Activated naive CD4-positive, alpha-beta T cell (primary cell): ENCODE measurements at places on chromosomes 6 and 20.

DNA sequence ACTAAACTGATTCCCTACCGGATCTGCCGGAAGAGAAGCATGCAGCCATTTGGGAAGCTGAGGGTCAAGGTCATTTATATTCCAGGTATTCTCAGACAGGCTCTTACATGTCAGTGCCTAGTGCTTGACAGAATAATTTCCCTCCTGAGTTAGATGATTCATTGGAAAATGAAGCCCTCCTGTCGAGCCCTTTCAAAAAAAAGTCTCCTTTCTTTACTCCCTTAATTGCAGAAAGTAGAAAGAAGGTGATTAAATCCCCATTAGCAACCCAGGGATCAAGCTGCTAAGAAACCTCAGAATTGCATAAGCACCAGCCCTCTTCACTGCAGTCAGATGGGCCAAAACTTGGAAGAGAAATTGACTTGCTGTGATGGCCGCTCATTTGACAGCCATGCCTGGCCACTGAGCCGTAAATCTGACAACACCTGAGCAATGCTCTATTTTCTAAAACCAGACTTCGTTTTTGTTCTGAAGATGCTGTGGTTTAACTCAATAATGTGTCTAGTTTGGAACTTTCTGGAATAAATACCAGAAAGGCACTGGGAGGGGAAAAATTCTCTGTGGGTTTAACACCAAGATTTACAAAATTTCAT lies 61.0 kb upstream of the ARMH2 start:
- DNase-seq, result no peak

DNA sequence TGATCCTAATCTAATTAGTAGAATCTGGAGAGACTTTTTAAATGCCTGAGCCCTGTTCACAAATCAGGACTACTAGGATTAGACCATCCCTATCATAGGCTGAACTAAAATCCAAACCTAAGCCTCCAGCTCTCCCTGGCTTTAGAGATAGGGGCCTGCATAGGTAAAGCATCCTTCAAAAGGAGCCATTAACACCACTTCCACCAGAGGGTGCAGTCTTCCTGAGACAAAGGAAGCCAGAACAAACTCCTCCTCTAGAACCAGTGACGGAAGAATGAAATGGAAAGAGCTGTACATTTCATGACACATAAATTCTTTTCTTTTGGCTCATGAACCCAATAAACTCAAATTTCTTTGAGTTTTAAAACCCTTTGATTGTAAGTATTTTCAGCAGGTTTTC lies 291.2 kb upstream of the ADGRB3 start:
- DNase-seq, result no peak

DNA sequence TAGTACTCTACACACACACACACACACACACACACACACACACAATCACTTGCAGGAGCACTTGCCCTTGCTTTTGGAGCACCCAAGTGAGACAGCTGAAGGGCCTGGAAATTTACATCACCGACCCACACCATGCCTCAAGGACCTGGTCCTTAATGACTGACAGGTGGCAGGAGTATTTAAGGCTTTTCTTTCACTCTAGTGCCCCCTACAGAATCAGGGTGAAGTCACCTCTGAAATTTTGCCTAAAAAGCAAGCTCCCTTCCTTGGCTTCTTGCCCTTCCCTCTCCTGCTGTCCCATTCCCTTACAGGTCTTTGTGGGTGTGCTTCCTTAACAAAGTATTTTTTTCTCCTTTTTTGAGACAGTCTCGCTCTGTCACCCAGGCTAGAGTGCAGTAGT lies 353.5 kb upstream of the IRAK1BP1 start:
- DNase-seq, result no peak

- no peak for DNase-seq
Observed at GRCh38 chr20:36991703-36992102, 40.2 kb upstream of the SAMHD1 start.

- no peak for DNase-seq
Observed at GRCh38 chr6:146258206-146258605, 229.3 kb downstream of the GRM1 start.

GRCh38 chr6:52976591-52977035 lies 18.5 kb downstream of the GSTA4 start:
- no peak for DNase-seq

DNA sequence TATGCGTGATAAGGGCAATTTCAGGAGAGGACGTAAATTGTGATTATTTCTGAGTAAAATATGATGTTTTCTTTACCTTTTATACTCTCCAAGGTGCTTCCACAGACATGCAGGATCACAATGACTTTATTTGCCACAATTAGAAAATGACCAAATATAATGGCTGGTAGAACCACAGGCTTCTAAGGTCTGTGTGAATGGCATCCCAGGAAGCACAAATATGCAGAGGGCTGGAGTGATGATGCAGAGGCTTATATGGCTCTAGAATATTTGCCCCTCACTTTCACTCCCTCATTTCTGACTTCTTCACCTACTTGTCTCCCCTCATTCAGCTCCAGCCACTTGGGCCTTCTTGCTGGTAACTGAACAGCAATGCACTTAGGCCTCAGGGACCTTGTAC lies 502.1 kb upstream of the MAP3K7 start:
- DNase-seq, result no peak

DNA sequence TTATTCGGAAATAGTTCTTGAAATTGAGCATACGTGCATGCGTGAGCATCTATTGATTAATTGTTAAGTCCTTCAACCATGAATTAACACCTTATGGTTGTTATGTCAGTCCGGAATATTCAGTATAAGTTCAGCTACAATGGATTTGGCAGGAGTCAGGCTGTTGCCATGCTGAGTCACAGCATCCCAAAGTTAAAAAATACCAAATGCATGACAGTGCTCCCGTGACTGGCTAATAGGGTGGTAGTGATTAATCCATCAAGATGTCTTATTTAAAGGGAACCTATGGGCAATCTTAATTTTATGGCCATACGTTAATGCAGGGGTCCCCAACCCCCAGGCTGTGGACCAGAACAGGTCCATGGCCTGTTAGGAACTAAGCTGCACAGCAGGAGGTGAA lies 10.5 kb downstream of the RAE1 start:
- DNase-seq, result no peak

GRCh38 chr6:19983374-19983773 lies 146.2 kb downstream of the ID4 start:
- DNase-seq, result no peak

GRCh38 chr6:18091382-18091781 lies 31.1 kb downstream of the NHLRC1 start:
- DNase-seq, result no peak

DNA sequence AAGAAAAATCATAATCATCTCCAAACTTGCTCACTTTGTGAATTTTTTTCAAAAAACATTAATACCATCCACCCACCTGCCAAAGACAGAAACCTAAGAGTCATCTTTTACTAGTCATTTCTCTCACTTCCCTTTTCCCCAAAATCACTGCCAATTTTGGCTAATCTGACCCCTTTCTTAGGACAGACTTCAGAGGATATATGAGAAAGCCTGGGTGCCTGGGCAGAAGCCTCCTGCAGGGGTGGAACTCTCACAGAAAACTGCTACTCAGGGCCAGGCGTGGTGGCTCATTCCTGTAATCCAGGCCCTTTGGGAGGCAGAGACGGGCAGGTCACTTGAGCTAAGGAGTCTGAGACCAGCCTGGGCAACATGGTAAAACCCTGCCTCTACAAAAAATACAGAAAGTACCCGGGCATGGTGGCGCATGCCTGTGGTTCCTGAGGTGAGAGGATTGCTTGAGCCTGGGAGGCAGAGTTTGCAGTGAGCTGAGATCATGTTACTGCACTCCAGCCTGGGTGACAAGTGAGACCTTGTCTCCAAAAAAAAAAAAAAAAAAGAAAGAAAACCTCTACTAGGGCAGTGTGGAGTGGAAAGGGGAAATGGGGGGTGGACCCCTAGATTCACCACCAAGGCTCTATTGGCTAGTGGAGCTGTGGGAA lies 3.8 kb downstream of the DEK start:
- no peak for DNase-seq

- no peak for DNase-seq
Observed at GRCh38 chr20:8788831-8789230, 280.1 kb upstream of the PLCB4 start.

DNA sequence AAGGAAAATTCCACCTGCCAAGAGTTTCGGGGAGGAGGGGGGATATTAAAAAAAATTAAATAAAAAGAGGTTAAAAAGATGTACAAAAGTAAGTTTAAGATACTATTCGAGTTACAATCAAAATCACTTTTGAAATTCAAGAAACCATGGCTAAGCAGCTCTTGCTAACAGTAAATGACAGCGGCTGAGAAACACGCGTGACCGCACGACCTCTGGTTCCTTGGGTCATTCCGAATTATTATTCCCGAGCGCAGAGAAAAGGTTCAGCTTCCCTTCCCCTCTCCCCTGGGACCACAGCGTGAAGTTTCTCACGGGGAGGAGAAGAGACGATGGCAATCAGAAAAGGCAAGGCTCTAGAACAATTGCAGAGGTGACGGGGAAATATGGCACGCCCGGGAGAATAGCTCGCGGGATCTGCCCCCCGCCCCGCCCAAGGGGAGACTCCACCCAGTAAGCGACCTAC lies 496 bp downstream of the TMEM242 start:
- no peak for DNase-seq

DNA sequence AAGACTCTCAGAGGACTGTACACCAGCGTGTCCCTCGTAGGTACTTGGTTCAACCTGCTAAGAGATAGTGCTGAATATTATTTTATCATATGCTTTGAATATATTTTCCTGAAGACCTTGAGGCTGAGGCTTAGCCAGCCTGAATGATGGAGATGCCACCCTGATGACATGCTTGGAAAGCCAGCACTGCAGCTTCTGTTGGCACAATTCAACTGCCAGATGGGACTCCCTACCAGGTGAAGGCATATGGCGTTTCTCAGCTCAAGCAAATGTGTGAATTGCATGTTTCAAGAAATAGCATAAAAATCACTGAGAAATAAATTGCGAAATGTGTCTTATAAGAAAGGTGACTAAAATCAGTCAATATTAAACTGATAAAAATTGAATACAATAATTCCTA lies 228.1 kb upstream of the CST7 start:
- DNase-seq, result no peak

GRCh38 chr6:124961777-124962638 lies at the start of gene RNF217:
TSS of gene RNF217 (plus strand) at chr6:124962437. CDS start at chr6:124962545, 108 bp downstream.
- no peak for DNase-seq

DNA sequence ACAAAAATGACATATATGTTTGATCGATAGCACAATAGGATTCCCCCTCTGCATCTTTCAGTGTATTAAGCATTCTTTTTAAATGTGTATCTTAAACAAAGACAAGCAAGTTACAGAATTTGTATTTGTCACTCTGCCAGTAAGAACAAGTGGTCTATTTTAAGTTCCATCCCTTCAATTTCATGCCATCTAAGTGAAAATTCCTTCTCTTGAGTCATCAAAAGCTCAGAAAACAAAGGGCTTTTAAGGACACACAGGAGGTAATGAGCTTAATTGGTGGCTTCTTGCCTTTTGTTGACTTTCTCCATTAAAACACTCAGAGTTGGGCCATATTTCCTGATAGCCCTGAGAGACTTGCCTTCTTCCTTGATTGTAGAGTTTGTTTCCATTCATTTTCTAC lies 547.8 kb downstream of the TENT5A start:
- no peak for DNase-seq

GRCh38 chr6:133833949-133834359 lies 55.0 kb upstream of the TCF21 start:
- no peak for DNase-seq

DNA sequence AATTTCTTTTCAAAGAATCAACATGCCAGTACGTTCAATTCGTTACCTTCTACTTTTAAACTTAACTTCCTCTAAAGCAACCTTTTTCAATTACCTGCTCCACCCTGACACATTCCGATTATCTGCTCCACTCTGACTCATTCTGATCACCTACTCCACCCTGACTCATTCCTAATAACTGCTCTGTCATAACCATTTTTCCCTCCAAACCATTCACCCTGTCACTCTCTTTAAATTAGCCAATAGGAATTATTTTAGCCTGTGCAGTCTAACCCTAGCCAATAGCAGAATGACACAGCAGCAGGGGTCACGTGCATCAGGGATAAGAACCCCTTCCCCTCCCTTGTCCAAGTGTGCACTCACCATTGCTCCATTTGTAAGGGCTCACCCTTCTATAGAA lies 557.4 kb upstream of the EYS start:
- no peak for DNase-seq

DNA sequence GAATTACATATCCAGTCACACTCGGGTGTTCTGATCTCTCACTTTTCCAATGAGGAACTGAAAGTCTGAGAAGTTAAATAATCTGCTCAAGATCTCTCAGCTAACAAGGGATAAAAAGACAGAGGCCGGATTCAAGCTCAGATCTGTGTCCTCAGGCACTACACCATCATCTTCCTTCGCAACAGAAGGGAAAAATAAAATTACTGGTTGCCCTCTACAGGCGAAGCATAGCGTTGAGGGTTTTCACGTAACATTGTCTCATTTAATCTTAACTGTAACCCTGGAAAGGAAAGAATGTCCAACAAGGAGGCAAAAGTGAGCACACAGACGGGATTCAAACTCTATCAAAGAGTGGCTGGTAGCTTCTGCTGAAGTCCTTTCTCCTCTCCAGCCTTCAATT lies 67.8 kb upstream of the ANKEF1 start:
- DNase-seq, result no peak

DNA sequence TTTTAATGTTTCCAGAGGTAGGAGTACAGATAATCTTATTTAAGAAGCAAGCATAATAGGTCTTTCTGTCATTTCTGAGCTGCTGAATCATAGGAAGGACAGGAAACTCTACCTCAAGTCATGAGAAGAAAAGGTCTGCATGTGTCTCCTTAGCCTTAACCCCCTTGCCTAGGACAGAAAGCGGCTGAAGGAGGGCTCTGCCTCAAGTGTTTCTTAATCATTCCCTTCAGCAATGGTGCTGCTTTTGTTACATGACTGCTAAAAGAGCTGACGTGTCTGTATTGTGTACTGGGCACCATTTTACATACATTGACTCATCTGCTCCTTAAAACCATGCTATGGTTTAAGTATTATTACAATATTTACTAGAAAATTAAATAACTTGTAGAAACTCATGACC lies 564.0 kb upstream of the AGPAT4 start:
- no peak for DNase-seq

DNA sequence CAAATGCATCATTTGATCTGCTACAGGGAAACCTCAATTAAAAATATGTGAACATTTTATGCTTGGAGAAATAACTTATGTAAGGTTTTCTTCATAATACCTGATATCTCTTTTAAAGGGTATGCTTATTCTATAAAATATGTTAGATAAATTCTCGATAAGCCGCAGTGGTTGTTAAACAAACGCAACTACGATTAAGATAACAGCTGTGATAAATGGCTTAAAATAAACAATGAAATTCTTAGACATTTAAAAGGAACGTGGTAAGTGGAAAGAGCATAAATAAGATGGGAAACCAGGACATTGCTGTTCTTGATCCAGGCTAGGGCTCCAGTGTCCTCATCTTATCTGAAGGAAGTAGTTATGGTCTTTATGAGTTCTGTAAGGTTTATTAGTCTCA lies 415.9 kb downstream of the CD83 start:
- no peak for DNase-seq

DNA sequence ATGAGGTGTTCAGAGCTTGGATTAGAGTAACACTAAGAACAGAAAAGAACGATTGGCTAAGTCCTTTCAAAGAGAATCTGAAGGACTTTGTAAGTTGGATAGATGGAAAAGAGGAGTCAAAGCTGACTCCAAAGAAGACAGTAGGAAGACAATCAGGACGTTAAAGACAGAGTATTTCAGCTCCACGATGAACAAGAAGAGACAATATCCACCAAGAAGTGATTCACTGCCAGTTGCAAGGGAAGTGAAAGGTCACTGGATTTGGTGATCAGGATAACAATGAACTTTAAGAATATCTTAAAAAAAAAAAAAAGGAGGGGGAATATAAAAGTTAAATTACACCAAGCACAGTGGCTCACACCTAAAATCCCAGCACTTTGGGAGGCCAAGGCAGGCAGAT lies 17.9 kb downstream of the REPS1 start:
- DNase-seq, result no peak

- DNase-seq, result no peak
Observed at GRCh38 chr20:39278230-39278788, 316.2 kb downstream of the DHX35 start.
